ENCODE measurements at places on chromosomes 1 and 21.

DNA sequence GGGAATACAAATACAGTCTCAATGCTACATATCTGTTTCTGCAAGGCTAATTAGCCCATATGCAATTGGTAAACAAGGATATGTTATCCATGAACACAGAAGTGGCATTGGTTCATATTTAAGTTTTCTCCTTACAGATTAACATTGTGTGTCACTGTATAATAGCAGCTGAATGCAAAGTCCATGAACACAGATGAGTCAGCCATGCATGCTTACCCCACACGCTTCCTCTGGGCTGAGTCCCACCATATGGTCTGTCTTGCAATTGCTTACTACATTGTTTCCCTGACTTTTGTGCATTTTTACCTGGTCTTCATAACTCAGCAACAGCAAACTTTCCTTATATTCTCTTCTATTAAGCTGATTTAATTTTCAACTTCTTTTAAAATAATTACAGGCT, 41.5 kb upstream of the TSNAX start:
- no peak for DNase-seq

- no peak for DNase-seq
Measured at GRCh38 chr1:150807249-150808023, 624 bp downstream of the CTSK start.

GRCh38 chr21:19702726-19703125, 1295.5 kb upstream of the NCAM2 start:
- DNase-seq, result no peak

DNA sequence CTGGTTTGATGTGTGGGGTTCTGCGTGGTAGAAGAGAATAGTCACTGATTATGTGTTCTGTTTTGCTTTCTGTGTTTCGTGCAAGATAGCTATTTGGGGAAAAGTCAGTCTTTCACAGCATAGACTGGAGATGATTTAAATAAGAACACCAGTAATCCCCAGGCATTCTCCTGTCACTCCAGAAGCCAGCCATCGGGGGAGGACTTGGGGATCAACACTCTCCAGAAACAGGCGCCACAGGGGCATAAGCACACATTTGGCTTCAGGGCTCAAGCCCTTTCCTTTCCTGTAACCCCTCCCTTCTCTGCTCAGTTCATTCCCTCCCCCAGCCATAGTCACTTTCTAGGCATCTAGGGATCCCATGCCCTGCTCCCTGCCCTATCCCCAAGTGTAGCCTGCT, 97.3 kb upstream of the BEND5 start:
- no peak for DNase-seq

- no peak for DNase-seq
Measured at GRCh38 chr1:220885971-220886370, 6.7 kb downstream of the HLX start.

GRCh38 chr1:219412772-219413171, 200.1 kb downstream of the ZC3H11B start:
- no peak for DNase-seq

- no peak for DNase-seq
Measured at GRCh38 chr1:207673399-207673798, 28.5 kb downstream of the CR1L start.

DNA sequence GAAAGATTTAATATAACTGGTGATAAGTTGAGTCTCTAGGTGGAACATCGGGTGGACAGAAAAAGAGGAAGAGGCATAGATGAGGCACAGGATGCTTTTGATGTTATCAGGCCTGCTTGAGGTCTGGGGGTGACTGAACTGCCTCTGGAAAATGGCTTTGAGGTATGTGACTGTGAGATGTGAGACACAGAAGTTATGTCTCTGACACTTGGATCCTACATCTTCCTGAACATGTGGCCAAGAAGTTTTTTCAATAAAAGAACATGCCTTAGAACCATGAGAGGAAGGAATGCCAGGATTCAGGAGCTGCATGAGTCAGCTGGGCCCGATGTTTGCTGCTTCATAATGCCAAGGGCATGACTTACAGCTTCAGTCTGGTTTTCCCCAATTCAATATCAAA, 11.5 kb upstream of the AIM2 start:
- no peak for DNase-seq
